ENCODE measurements at places on chromosomes 5 and 9.

- DNase-seq: no peak
Measured at GRCh38 chr5:43386960-43387362, 25.2 kb downstream of the CCL28 start.

GRCh38 chr5:12974856-12975255, 969.6 kb downstream of the DNAH5 start:
- DNase-seq: no peak

GRCh38 chr9:25703701-25704357, 25.6 kb upstream of the TUSC1 start:
- DNase-seq: no peak

- no peak for DNase-seq
Measured at GRCh38 chr5:140220032-140220697, 45.2 kb downstream of the CYSTM1 start.

DNA sequence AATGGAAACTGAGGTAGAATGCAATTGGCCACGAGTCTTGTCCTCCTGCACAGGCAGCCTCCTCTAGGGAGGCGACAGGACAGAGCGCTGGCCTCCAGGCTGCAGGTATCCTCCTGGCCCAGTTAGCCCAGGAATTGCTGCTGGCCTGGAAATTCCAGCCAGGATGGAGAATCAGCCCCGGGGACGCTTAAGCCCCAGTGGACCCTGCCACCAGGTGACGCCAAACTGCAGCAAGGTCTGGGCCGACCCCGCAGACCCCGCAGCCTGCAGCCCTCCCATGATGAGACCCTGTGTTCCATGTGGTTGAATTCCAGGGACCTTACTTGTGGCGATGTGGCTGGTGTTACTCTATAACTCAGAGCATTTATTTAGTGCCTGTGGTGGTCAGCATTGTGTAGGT, 7.3 kb downstream of the CACFD1 start:
- DNase-seq: no peak

DNA sequence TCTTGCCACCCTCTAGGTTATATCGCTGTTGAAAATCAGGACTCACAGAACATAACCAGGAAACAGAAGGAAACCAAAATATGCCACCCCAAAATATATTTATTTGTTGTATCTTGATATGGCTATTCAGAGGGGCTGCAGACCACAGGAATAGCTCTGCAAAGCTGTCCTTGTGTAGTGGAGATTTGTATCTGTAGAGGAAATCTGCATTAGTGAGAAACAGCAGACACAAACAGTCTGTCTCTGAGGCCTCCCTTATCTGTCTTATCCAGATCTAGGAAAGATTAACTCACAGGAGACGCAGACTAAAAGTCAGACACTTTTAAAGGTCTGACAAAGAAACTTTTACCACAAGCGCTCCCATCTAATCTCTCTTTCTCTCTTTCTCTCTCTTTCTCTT, 54.1 kb upstream of the CEMIP2 start:
- no peak for DNase-seq

- no peak for DNase-seq
Measured at GRCh38 chr5:168598639-168599038, 19.5 kb upstream of the PANK3 start.

DNA sequence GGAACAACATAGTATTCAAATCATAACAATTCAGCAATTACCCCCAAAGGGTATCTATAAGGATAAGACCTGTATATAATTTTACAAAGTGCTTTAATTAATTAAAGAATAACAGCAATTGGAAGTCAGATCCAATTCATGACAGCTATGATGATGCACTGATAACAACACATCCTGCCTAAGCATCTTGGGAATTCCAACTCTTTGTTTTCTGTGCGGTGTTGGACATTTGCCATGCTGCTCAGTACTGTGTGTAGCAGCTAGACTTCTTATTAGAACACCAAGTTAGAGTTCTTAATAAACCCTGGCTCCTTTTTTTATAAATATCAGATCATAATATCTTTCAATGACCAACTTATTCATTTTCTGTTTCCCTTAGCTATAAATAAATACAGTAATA, 209.0 kb downstream of the SEC61B start:
- DNase-seq: no peak

DNA sequence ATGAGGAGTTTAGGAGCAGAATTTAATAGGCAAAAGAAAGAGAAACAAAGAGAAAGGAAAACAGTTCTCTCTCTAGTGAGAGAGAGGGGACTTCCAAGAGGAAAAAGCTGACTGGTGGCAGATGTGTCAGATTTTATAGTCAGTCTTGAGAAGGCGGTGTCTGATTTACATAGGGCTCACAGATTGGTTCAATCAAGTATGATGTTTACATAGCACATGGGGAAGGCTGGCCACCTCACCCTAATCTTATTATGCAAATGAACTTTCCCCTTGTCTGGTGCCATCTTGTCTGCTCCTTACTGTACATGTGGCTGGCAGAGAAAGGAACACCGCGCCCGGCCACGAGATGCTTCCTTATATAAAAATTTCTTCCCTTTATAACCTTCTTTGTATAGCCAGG, 24.7 kb downstream of the UNC13B start:
- no peak for DNase-seq

DNA sequence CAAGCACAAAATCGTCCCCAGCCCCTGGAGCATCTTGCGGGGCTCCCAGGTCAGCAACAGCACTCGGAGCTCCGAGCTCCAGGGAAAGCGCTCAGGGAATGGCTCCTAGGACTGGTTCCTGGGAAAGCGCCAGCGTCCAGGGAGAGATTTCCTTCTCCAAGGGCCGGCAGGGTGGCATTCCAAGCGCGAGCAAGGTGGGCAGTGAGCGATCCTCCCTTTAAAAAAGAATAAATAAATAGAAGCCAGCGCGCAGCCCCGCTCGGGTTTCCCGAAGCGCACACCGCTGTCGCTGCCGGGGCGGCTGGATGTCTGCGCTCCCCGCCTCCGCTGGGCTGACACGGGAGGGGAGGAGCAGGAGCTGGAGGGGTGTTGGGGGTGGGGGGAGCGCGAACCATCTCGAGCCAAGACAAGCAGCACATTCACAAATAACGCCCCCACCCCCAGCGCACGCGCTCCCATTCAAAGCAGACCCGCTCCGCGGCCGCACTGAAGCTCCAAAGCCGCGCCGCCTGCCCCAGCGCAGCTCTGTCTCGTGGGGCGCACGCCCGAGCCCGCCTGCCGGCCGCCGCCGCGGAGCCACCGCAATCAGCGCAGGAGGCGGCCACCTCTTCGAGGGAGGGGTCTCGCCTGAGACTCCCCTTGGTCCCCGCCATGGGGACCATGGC, 327.4 kb downstream of the SH3GL2 start:
- DNase-seq: no peak

DNA sequence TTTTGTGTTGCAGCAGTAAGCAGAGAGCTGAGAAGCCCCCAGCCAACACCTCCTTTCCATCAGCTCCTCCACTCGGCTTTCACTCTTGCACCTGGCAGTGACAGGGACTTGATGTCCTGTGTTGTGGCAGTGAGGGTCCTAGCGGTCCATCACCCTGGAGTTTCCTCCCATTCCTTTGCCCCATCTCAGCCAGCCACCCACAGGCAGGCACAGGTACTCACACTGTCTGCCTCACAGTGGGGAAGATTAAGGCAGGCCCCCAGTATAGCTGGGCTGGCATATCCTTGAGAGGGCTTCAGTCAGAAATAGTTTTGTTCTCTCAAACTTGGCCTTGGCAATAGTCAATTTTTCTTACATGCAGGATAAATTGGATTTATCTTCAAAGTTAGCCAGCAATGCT, 362.7 kb downstream of the GADD45G start:
- no peak for DNase-seq

DNA sequence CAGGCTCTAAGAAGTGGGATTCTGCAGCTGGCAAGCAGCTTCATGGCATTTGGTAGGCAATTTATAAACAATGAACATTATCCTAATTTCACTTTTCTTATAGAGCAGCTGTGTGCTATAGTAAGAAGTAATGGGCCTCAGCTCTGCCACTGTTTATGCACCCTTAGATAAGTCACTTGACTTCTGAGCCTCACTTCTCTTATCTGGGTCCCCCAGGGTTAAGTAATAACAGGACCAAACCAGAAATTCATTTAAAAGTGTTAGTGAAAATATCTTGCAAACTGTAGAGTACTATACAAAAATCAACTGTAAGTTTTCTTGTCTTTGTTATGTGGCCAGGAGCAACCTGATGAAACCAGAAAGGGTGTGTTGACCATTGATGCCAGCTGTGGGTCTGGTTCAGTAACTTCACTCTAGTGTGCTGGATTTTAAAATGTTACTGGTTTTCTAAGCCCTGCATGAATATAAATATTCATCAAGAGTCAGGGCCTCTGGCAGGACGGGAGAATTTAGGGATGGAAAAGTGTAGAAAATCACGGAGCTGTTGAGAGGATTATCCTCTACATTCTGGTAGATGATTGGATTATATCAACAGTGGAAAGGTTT, 24.2 kb downstream of the TNFAIP8 start:
- no peak for DNase-seq

DNA sequence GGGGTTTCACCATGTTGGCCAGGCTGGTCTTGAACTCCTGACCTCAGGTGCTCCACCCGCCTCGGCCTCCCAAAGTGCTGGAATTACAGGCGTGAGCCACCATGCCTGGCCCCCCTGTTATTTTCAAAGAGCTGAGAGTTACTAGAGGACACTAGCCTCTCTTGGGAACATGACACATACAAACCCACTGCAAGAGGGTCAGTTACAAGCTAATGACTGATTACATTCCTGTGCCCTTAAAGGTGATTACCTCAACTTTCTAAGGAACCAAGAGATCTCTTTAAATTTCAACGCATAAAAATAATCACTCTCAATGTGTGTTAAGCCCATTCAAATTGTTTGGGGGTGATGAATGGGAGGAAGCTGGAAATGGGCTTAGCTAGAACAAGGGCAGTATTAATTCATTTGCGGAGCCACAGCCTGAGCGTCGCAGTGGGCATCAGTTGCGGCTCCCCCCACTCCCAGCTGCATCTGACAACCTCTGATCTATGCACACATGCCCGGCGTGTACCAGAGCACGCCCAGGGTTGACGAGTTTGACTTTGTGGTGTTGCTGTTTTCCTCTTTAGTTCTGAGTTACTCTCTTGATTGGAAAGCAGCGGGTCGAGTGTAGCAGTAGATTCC, 146.9 kb downstream of the GOLPH3 start:
- no peak for DNase-seq

DNA sequence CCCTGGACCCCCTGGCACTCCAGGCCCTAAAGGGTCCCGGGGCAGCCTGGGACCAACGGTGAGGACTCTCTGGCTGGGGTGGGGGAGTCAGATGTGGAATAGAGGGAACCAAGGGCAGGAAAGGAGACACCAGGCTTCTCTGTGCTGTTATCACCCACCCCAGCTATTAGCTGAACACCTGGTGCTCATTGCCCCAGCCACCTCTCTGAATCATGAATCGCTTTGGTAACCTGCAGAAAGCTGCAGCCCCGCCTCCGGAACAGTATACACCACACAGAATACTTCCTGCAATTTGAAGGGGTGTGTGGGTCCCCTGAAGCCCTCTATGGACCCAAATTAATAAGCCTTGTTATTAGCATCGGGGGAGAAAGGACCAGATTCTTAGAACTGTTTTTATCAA, 40.4 kb upstream of the ORM1 start:
- DNase-seq: no peak

DNA sequence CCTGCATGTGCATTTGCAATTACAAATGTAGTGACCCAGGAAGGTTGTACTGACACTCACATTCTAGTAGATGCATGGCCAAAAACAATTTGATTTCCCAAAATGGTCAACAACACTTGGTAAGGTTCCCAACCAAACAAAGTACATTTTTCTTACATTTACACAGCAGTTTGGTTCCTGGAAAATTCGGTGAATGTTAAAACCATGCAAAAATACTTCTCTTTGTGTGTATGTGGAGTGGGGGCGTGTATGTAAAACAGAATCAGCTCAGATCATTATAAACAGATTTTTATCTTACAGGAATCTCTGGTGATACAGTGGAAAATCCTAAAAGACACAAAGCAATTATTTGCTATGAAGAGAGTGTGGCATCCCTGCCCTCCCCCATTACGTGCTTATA, 25.1 kb upstream of the MELK start:
- no peak for DNase-seq

GRCh38 chr5:170693701-170694100, 89.8 kb upstream of the GABRP start:
- no peak for DNase-seq

DNA sequence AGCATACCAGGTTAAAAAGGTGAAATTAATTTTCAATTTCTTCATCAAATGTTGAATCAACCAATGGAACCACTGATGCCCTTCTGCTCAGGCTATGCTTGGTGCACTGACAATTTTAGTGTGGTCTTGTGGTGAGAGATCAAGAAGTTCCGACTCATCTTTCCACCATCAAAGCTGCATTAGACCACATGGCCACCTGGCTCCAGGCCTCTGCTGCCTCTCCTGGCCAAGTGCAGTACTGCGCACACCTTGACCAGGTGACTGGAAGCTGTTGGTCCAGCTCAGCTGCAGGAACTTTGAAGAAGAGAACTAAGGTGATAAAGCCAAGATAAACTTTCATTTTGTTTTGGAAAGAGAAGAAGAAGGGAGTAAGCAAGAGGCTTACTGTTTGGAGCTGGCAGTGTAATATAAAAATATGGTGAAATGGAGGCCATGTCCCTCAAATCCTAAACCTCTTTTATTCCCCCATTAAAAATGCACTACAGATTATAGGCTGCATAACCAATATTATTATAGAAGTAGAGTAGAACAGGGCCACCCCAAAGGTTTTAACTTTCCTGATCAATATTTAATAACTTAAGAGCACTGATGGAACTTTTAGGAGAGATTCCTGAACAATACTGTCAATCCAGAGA, 315.5 kb upstream of the C9orf72 start:
- DNase-seq: no peak

- DNase-seq: no peak
Measured at GRCh38 chr5:158313027-158313732, 454.2 kb upstream of the CLINT1 start.

DNA sequence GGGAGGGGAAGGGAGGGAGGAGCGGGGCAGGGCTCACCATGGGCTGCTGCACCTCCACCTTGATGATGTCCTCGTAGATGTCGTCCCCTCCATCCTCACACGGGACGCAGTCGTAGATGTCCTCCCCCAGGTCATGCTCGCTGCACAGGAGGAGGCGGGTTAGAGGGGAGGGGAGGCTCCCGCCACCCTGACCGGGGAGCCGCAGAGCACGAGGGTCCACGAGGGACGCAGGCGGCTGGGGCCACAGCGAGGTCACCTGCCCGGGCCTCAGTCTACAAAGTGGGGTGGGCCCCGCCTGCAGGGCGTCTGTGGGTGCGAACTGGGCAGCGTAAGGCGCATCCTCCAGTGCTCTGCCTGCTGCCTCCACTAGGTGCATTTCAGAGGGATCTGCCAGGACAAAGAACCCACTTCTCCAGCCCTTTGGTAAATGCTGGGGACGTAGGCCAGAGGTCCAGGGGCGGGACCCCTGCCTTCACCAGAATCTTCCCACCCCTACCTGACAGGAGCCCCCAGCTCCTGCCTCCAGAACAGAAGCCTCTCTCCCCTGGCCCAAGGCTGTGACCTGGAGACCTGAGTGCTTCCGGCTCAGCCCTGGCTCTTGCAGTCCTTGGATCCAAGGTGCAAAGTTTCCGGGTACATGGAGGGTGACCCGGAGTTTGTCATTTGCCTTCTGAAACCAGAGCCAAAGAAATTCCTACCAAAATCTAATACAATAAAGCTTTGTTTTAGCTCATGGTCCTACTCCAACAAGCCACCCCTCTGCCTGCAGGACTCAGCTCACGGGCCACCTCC, 74.1 kb upstream of the SARDH start:
- no peak for DNase-seq

Data from amygdala (tissue), 56 donors.